ENCODE measurements at places on chromosomes 1 and 21.

DNA sequence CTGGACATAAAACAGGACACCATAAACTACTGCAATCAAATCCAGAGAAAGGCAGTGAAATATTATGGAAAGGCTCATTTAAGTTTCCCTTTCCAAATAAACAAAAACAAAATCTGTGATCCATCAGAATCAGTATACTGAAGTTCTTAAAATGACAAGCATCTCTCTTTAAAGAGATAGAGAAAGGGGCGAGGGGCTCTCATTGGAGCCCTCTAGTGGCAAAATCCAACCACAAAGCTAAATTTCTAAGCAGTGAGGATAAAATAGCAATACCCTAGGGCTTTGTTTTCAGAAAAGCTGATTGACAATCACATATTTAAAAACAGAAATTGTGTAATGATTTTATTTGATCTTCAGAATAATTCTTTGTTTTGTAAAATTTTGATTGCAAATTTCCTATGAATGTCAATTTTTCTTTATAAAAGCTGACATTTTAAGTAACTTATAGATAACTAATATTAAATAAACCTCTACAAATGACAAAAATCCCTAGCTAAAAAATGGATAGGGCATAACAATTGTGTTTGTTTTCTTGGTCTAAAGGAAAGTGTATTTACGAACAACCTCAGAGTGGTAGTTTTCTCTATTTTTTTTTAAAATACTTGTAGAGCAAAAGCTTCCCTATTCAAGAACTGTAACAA lies 138.2 kb downstream of the COL24A1 start:
- DNase-seq: no peak

DNA sequence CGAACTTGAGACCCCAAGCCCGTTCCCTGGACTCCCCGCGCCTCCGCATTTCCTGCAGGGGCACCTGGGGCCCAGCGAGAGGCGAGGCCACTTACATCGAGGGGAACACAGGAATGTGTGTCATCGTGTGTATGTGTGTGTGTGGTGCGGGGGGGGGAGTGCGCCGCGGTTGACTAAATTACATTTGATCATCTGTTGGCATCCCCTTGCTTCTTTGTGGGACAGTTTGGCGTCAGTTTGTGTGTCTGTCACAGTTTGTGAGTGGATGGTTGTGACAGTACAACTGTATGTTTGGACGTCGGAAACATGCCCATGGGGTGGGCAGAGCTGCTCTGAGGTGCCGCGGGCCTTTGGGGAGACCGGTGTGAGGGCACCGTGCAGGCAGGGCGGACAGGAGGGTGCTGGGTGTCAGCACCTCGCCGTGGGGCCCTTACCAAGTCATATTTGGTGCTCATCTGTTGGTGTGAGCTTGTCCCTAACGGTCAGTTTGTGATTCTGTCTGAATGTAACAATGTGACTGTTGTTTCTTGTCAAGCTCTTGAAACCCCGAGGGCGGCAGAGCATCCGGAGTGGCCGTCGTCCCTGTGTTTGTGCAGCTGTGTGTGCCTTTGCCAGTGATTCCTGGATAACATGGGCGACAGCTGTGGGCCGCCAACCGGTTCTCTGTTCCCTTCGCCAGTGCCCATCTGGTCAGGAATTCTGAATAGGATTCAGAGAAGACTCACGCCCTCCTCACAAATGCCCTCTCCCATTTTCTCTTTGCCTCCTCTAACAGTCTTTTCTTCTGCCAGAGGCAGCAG lies 899 bp downstream of the OPRD1 start:
- DNase-seq: no peak

- DNase-seq: no peak
These were observed 364 bp upstream of the BCAR3 start for GRCh38 chr1:93681989-93682412.

- DNase-seq: no peak
These were observed 28.8 kb downstream of the SHISA4 start for GRCh38 chr1:201917362-201918033.

- DNase-seq: no peak
These were observed 93.0 kb downstream of the DYRK1A start for GRCh38 chr21:37459575-37459974.

DNA sequence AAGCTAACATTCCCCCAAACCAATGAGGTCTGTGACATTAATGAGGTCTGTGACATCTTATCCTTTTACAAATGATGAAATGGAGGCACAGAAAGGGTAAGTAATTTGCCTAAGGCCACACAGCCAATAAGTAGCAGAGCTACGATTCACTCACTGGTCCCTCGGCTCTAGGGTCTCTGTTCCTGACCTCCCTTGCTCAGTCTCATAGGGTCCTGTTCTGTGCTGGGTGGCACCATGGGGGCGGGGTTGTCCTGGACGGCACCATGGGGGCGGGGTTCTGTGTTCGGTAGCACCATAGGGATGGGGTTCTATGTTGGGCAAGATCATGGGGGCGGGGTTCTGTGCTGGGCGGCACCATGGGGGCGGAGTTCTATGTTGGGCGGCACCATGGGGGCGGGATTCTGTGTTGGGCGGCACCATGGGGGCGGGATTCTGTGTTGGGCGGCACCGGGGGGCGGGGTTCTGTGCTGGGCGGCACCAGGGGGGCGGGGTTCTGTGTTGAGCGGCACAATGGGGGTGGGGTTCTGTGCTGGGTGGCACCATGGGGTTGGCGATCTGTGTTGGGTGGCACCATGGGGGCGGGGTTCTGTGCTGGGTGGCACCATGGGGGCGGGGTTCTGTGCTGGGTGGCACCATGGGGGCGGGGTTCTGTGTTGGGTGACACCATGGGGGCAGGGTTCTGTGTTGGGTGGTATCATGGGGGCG lies 55.6 kb downstream of the CLSTN1 start:
- no peak for DNase-seq

- no peak for DNase-seq
These were observed 25.7 kb downstream of the AADACL4 start for GRCh38 chr1:12669529-12670068.

DNA sequence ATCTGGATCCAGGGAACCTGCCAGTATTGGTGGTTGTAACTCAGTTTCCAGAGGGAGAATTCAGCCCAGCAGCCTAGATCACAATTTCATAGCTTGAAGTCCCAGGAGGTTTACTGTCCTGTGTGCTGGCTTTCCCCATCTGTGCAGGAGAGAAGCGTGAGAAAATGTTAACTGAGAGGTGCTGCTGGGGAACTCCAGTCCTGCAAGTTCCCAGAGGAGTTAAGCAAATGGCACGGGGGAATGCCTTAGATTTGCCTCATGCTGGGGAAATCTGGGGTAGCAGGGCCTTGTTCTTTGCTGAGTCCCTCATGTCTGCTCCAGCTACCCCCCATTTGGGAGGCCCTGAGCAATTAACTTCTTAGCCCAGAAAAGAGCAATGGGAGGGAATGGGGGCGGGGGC lies 25.1 kb upstream of the SLAMF6 start:
- DNase-seq: no peak

- no peak for DNase-seq
These were observed 281.2 kb downstream of the PRDM2 start for GRCh38 chr1:13981142-13981541.

DNA sequence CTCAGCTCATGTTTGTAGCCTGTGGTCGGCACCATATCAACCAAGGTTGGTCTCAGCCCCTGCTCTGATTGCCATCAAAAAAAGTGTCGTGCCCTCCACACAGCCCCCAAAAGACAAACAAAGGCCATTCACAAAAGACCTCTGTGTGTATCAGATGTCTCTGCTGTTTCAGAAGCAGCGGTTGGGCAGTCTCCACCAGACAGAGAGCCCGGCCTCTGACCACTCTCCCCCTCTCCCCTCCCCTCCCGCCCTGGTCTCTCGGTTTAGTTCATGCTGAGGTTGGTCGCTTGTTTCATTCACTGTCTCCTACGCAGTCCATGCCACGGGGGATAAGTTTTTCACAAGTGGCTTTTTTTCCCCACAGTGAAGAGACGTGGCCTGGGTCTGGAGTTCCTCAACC lies 27.1 kb downstream of the ACTA1 start:
- DNase-seq: no peak

- no peak for DNase-seq
These were observed 60.7 kb upstream of the FMN2 start for GRCh38 chr1:240031009-240031408.

GRCh38 chr1:44236490-44237272 lies 23.4 kb downstream of the DMAP1 start:
- no peak for DNase-seq

GRCh38 chr1:152983234-152983633 lies 647 bp upstream of the SPRR1A start:
- DNase-seq: no peak

- no peak for DNase-seq
These were observed 7.9 kb downstream of the TMEM201 start for GRCh38 chr1:9596415-9597123.

DNA sequence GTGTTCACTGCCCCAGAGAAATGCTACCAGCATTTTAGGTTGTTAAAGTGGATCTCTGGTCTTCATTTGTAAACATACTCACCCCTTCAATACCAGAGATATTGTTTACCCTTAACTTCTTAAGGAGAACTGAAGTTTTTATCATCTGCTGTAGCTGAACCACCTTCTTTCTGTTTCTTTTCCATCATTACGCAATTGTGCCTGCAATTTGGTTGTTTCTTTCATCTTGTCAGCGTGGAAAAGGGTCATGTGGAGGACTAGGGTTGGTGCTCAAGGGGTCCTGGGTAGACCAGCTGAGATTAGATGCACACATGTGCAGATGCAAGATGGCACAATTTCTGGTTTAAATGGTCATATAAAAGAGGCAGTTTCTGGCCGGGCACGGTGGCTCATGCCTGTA lies 23.0 kb downstream of the GART start:
- DNase-seq: no peak

- DNase-seq: no peak
These were observed 58.7 kb upstream of the GADD45A start for GRCh38 chr1:67626090-67626860.

DNA sequence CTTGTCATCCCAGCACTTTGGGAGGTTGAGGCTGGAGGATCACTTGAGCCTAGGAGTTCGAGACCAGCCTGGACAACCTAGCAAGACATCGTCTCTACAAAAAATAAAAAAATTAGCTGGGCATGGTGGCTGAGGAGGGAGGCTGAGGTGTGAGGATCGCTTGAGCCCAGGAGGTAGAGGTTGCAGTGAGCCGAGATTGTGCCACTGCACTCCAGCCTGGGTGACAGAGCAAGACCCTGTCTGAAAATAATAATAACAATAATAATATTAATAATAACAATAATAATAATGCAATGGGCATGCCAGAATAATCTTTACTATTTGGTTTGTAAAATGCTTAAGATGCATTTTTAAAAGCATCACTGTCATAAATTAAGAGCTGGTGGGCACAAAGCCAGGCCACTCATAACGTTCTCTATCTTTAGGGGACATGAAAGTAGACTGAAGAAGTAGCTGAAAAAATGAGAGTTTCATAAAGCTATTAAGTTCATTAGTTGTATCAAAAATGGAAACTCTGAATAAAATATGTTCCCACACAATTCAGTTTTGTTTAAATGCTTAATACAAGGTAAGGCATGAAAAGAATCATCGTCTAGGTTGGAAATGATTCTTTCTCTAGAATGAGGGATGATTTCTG lies 51.6 kb upstream of the ITPKB start:
- no peak for DNase-seq

DNA sequence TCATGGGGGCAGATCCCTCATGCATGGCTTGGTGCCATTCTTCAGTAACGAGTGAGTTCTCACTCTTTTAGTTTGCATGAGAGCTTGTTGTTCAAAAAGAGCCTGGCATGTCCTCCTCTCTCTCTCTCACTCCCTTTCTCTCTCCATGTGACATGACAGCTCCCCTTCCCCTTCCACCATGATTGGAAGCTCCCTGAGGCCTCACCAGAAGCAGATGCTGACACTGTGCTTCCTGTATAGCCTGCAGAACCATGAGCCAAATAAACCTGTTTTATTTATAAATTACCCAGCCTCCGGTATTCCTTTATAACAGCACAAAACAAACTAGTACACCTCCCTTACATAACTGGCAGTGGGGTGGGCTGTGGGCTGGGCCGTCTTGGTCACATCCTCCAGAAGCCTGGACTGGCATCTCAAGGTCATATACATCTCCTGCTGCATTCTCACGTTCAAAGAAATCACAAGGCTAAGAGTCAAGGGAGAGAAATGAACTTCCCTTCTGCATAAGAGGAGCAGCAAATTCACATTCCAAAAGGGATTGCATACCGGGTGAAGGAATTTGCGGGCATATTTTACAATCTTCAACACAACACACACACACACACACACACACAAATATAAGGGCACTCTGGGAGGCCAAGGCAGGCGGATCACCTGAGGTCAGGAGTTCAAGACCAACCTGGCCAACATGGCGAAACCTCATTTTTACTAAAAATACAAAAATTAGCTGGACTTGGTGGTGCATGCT lies 2.3 kb upstream of the CCSAP start:
- DNase-seq: no peak

DNA sequence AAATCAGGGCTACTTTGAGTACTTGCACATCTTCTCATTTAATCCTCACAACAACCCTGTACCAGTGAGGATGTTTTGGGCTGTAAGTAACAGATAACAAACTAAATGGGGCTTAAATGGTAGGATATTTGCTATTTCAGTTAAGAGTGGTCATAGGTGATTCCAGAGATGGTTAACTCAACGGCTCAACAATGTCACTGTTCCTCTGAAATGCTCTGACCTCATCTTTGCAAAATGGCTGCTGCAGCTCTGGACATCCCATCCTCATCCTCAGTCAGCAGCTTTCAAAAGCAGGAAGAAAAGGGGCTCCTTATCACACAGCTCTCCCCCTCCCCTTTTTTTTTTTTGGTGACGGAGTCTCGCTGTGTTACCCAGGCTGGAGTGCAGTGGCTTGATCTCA lies 1.5 kb downstream of the LDLRAD2 start:
- DNase-seq: no peak

GRCh38 chr1:231628207-231628876 lies 1.8 kb downstream of the DISC1 start:
- DNase-seq: peak; percentile 10

DNA sequence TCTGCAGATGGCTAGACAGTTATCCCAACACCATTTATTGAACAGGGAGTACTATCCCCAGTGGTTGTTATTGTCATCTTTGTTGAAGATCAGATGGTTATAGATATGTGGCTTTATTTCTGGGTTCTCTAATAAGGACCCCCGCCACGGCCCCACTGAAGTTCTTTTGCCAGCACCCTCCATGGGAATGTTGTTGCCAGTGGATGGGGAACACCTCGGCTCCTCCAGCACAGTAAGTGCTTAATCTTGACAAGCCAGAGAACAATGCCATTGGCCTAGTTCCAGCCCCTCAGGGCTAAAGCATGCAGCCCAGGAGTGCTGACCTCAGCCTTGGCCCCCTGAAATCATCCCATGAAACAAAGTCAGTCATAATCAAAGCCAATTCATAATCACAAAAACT lies 337.6 kb downstream of the AGBL4 start:
- DNase-seq: no peak

DNA sequence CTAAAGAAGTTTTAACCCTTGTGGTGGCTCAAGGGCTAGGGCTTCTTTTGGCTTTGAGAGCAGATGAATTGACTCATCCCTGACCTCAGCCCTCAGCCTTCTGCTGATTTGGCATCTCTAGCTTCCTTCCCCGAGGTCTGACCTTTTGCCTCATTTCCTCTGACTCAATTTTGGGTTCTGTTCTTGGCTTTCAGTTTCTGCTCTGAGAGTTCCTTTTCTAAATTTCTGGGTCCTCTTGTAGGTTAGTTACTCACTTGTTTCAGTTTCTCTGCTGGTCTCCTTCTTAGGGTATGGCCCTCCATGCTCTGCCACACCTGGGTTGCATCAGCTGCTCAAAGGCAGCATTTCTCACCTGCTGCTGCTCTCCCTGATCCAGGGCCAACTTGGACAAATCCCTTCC lies 19.4 kb downstream of the PDE4B start:
- DNase-seq: no peak

GRCh38 chr21:44299085-44299457 lies 782 bp upstream of the PFKL start:
- no peak for DNase-seq

GRCh38 chr1:66916320-66916719 lies 8.3 kb downstream of the DNAI4 start:
- no peak for DNase-seq
